ENCODE measurements at places on chromosomes 16 and 17.

- DNase-seq = no peak
These were observed 358.6 kb upstream of the CDH11 start for GRCh38 chr16:65480281-65481091.

DNA sequence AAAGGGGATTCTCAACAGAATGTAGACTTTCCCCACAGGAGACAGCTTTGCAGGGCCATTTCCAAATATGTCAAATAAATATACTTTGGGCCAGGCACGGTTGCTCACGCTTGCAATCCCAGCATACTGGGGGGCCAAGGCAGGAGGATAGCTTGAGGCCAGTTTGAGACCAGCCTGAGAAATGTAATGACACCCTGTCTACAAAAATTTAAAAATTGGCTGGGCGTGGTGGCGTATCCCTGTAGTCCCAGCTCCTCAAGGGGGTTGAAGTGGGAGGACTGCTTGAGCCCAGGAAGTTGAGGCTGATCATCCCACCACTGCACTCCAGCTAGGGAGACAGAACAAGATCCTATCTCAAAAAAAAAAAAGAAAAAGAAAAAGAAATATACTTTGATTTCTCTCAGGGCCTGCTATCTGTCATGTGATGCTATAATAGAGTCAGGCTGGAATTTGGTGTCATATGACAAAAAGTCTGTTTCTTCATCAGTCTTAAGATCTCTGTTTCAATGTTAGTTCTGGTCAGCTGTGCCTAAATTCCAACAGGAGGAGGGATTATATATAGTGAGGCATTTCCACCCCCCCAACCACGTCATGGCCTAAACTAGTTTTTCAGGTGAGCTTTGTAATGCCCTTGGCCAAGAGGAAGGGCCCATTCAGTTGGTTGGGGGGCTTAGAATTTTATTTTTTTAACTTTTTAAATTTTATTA is 4.3 kb upstream of the ZDHHC7 start:
- no peak for DNase-seq

GRCh38 chr17:56678249-56679114 is 85.0 kb downstream of the NOG start:
- no peak for DNase-seq

GRCh38 chr17:40432864-40433528 is 10.3 kb upstream of the IGFBP4 start:
- peak; percentile 42 for DNase-seq

- no peak for DNase-seq
These were observed 3.9 kb downstream of the DPEP2 start for GRCh38 chr16:67995423-67995822.

DNA sequence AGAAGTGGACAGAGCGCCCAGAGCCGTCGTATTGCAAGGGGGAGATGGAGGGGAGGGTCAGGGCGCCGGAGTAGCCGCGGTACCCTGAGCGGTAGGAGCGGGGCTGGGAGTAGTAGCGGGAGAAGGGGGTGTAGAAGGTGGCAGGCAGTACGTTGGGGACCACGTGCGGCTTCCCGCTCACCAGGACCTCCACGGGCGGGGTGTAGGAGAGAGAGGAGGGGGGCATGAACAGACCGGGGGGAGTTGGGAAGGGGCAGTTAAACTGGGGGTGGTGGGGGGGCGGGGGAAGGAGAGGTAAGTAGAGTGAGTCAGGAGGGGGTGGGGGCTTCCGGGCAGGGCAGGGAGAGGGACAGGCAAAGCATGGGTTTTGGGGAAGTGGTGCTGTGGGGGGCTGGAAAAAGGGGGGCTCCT is 16.8 kb downstream of the ST6GALNAC2 start:
- no peak for DNase-seq

DNA sequence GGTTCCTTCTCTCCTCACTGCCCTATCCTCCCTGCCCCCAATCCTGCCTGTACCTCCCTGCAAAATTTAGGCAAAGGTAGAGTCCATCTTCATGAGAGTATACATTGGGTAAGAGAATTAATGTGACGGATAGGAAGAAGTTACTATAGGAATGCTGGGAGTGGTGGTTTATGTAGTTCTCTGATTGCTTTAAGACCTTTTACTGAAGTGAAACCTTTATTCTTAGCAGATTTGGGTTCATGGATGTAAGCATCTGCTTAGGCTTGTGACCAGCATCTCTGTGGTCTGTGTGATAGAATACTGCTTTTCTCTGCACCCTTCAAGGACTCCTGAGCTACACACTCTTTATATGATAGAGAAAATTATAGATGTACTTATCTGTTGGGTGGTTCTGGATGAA is 127.3 kb downstream of the PRKCA start:
- no peak for DNase-seq

DNA sequence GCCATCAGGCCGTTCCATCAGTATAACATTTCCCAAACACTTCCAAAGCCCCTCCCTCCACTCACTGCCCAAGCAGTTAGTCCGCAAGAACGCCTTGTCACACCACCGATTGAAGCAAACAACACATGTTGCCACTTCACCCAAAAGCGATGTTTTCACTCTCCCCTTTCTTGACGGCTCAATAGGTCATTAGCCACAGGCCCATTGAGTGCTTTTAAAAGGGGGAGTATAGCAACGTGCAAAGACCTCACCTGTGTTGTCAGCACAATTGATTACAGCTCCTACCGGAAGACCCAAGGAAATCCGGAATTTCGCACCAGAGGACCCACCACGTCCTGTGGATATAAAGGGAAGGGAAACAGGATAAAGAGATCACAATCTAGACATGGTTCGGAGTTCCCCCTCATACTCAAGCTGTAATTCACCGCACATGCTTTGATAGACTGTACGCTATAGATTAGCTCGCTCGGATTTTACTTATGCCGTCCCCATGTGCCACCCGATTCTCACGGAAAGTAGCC is 690 bp downstream of the RPL23 start:
- no peak for DNase-seq

DNA sequence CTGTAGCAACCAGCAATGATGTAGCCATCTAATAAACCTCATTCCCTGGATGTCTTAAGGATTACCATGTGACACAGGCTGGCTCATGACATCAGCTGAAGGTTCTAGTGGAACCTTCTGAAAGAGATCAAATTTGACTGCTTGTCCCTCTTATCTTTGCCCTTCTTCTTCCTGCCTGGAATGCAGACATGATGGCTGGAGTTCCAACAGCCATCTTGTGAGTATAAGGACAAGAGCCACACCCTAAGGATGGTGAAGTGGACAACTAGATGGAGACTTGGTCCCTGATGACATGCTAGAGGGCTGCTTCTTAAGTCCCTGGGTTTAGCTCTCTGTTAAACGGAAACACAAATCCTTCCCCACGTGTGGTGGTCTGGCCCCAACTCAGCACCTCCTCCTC is 37.6 kb downstream of the PLXDC1 start:
- no peak for DNase-seq

- DNase-seq = no peak
These were observed 1.1 kb downstream of the NDEL1 start for GRCh38 chr17:8436844-8437171.

DNA sequence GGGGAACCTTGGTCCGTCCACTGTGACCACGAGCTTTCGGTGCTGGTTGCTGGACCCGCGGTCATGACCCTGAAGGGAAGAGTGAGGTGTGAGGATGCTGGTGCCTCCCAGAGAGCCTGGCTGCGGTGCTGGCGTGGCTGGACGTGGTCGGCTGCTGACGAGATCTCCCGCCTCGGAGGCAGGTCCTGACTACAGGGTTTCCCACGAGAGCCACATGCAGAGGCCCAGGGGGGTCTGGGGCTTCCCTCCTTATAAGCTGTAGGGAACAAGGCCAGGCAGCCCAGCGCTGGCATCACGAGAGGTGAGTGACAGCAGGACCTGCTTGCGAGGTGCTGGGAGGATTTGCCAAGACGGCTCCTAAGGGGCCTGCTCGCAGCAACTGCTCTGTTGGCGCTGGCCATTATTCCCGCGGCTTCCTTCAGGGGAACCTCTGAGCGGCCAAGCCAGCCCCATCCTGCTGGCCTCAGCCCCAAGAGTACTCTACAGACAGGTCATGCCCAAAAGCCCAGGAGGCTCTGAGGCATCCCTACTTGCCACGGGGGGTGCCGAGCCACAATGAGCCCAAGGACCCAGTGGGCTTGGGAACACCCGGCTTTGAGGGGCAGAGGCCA is 134.8 kb downstream of the FOXL1 start:
- no peak for DNase-seq

DNA sequence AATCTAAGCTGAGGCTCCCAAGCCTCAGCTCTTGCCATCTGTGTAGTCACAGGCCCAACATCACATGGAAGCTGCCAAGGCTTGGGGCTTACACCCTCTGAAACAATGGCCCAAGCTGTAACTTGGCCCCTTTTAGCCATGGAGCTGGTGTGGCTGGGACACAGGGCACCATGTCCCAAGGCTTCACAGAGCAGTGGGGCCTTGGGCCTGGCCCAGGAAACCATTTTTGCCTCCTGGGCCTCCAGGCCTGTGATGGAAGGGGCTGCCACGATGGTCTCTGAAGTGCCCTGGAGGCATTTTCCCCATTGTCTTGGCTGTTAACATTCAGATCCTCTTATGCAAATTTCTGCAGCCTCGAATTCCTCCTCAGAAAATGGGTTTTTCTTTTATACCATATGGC is 952.3 kb upstream of the GOT2 start:
- DNase-seq = no peak

- no peak for DNase-seq
These were observed 10.1 kb upstream of the ADORA2B start for GRCh38 chr17:15934866-15935265.

GRCh38 chr17:65685110-65685509 is 123.7 kb upstream of the AXIN2 start:
- no peak for DNase-seq

GRCh38 chr16:46915483-46916025 is 31.4 kb downstream of the GPT2 start:
- no peak for DNase-seq

DNA sequence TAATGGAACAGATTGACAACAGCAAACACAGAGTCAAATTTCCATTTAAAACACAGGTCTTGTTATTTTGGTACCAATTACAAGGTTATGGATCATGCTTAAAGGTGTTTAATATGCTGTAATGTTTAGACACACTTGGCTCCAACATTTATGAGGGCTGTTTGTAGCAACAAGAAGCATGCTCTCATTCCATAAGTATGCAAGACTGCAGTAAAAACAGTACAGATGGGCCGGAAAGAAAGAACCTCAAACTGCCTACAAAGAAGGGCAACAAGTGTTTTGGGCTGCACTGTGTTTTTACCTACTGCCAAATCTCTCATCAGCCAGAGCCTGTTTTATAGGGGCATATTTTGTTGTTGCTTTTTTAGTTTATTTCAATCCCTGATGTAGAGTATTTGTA is 100.5 kb upstream of the HS3ST3A1 start:
- DNase-seq = no peak

DNA sequence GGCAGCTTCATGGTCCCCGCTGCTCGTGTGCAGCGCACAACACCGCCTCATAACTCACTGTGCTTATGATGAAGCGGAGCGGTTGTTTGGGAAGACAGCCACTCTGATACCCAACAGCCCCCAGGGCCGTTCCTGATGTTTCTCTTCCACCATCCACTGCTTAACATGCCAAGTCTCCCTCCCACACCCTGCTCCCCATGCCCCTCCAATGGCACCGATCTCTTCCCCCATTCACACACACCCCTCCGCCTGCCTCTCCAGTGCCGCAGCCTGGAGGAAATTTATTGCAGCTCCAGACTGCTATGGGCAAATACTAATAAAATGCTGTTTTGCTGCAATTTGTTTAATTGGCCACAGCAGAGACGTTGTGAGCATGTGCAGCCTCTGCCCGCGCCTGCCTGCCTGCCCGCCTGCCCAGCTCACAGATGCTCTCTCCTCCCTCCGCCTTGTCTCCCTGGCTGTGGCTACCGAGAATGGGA is 80.3 kb upstream of the LHX1 start:
- DNase-seq = no peak

GRCh38 chr16:65116818-65117430 is 4.9 kb downstream of the CDH11 start:
- no peak for DNase-seq

- DNase-seq = no peak
These were observed 293.8 kb downstream of the HS3ST3B1 start for GRCh38 chr17:14594690-14595089.

- peak; percentile 52 for DNase-seq
These were observed 863 bp downstream of the ADCY9 start for GRCh38 chr16:4115209-4115948.

DNA sequence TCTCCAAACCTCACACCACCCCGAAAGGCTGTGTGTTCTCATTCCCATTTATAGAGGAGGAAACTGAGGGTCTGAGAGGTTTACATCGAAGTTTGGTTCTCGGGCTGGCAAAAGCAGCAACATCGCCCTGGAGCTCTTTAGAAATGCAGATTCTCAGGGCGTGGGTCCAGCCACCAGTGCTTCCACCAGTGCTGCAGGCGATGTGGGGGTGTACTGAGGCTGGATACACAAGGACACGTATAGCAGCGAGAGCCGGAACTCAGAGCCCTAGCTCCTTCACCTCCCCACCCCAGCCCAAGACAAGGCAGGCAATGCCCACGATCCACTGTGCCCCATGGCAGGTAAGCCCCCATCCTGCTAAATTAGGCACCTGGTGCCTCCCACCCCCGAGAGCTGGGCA is 5.9 kb downstream of the GPRC5B start:
- DNase-seq = no peak

DNA sequence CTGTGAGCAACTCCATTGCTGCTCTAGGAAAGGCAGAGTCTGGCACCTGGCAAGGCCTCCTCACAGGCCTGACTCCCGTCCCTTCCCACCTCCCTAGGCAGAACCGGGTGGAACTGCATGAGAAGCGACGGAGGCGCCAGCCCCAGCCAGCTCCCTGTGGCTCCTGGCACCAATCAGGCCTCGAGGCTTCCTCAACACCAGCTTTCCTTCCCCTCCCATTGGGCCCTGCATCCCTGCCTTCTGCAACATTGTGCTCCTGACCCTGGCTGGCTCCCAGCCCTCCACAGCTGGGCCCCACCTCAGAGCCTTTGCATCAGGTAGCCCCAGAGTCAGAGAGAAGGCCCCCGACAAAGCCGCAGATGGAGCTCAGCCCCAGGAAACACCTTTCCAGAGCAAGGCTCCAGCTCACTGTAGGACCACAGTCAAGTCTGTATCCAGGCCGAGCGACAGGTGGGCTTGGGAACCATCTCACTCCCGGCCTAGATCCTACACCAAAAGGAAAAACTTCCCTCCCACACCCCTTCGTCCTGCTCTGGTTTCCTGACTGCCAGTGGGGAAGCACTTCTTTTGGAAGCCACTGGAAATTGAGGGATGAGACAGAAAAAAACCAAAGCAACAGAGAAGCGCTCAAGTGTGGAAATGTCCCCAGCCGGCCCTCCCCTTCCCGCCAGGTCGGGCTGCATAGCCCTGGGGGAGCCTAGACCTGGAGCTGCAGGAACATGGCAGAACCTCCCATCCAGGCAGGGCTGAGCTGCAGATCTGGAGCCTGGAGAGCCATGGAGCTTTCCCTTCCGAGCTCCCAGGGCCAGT is 31.0 kb downstream of the LRRC75A start:
- DNase-seq = no peak

GRCh38 chr16:86059253-86060171 is 160.6 kb downstream of the IRF8 start:
- DNase-seq = no peak

- no peak for DNase-seq
These were observed 19.2 kb downstream of the GJD3 start for GRCh38 chr17:40345161-40345993.

DNA sequence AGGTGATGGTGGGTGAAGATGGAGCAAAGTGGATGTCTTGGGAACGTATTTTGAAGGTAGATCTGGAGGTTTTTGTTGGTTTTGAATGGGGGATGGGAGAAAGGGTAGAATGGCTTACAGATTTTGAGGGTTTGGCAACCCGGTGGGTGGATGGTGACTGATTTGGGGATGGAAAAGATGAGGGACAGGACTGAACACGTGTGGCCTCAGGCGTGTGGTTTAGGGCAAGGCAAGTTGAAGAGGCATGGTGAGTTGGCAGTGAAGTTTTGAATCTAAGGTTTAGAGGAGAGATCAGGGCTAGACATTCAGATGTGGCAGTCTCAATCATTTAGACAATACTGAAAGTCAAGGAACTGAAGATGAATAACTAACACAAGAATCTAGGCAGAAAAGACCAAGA is 5.0 kb upstream of the DCTPP1 start:
- DNase-seq = no peak

Data from brain microvascular endothelial cell (primary cell).